NCI-H526 (cell line): ENCODE measurements at places on chromosomes 7 and 10.

DNA sequence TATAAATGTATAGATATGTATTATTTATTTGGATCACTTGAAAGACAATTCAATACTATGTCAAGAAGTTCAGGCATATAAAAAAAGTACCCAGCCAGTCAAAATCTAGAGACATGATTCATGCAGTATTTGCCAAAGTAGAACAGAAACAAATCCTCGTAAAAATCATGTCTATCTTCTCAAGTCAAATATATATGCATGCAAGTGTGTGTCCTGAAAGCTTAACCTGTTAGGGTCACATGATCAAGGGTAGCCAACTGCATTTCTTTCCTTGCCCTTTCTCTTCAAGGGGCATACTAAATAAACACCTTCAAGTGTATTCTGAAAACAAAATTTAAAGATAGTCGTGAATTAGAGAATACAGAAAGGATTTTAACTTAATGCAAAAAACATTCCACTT is 107.0 kb downstream of the HIBADH start:
- DNase-seq, result no peak

DNA sequence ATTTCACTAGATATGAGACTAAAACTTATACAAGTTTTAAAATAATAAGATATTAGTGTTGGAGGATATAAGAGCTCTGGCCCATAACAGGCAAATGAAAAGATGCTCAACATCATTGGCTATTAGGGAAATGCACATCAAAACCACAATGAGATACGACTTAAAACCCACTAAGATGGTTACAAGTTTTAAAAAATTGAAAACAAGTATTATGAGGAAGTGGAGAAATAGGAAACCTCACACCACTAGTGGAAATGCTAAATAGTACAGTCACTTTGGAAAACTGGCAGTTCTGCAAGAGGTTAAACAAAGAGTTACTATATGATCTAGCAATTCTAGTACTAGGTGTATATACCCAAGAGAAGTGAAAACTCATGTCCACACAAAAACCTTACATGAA is 17.2 kb downstream of the PANK1 start:
- DNase-seq, result no peak

GRCh38 chr7:148987010-148987750 is 41.1 kb downstream of the PDIA4 start:
- peak; percentile 92 for DNase-seq

DNA sequence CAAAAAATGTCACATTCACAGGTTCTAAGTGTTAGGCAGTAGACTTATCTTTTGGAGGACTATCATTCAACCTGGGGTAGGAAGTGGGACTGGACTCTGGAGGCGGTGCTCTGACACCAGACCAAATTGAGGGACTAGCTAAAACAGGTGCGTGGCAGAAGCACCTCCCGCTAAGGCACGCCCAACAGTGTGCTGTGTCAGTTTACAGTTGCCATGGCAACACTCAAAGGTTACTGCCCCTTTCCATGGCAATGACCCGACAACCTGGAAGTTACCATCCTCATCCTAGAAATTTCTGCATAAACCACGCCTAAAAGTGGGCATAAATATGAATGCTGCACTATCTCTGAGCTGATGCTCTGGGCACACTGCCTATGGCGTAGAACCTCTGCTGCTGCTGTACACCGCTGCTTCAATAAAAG is 14.0 kb upstream of the BLNK start:
- no peak for DNase-seq

- DNase-seq, result no peak
Measured at GRCh38 chr10:48774416-48775205, 89.9 kb downstream of the WDFY4 start.

- no peak for DNase-seq
Measured at GRCh38 chr10:102115775-102116174, 4.4 kb downstream of the LDB1 start.

GRCh38 chr10:69696073-69696731 is 66.2 kb downstream of the FAM241B start:
- peak; percentile 13 for DNase-seq

DNA sequence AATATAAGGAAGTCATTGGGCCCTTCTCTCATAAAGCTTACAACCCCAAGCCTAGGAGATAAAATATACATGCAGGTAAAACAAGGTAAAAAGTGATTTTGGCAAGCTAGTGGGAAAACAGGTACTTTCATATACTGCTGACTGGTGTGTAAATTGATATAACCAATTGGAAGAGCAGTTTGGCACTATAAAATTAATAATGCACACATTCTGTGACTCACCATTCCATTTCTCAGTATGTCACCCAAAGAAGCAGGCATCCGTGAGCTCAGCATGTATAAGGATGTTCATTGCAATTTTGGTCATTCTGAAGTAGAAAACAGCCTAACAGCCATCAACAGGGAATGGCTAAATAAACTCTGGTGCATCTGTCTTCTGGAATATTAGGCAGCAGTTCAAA is 2.9 kb downstream of the MACROH2A2 start:
- DNase-seq, result no peak

GRCh38 chr7:159119851-159120539 is 24.7 kb downstream of the VIPR2 start:
- no peak for DNase-seq

DNA sequence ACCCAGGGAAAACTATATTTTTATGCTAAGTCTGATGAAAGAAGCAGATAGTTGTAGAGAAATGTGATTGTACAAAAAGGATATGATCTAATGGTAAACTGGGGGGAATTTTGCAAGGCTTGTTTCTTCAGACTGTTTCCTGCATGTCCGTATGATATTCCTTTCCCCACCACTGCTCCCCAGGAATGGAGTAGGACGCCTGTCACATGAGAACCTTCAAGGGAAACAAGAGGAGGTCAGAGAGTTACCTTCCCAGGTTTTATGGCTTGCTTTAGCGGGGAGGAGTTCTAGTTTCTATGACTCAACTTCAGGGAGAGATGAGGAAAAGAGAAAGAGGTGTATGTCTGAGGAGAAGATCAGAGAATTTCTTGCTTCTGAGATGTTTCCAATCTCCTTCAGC is 16.4 kb upstream of the ITPRID1 start:
- no peak for DNase-seq

DNA sequence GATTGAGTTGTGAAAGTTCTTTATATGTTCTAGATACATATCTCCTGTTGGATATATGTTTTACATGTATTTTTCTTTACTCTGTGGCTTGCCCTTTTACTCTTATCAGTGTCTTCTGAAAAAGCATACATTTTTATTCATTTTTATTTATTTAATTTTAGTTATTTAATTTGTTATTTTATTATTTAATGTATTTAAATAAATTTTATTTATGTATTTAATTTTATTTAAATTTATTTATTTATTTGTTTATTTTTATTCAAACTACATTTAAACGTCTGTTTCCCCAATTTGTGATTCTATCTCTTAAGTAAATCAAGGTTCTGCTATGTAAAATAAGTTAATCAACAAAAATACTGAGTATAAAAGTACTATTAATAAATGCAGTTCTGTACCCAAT is 279.1 kb upstream of the AKR1E2 start:
- DNase-seq, result no peak

GRCh38 chr10:86285136-86285790 is 81.3 kb downstream of the GRID1 start:
- DNase-seq, result no peak

- no peak for DNase-seq
Measured at GRCh38 chr7:70091362-70091761, 493.1 kb downstream of the AUTS2 start.

DNA sequence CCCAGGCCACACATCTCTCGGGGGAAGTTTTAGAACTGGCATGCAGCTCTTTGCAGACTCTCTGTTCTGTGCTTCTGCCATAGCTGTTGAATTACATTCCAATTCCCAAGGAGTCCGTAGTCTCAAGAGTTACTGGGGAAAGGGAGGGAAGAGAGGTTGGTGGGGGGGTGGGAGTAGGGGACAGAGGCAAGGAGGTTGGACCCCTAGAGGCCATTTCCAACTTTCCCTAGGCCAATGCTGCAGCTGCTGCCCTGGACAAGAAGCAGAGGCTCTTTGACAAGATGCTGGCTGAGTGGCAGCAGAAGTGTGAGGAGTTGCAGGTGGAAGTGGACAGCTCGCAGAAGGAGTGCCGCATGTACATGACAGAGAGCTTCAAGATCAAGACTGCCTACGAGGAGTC is 23.8 kb downstream of the MYH16 start:
- no peak for DNase-seq

DNA sequence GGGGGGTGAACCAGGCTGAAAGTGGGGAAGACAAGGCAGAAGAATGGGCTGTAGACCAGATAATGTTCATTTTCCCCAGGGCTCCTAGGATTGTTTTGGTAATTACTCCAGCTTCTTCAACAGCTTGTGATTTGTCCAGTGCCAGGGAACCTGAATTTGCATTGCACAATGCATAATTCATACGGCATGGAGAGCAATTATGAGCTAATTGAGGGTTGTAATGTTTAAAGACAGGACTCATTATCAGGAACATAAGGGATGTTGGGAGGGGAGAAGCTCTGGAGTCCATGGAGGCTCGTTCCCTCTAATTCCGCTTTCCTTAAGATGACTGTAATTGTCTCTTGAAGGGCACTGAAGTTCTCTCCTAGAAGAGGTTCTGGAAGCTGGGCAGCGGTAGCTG is 405.0 kb upstream of the ZMIZ1 start:
- DNase-seq, result peak; percentile 70
